ENCODE measurements at places on chromosomes 6 and 20.

- DNase-seq = no peak
These were observed 1334.5 kb upstream of the ADGRB3 start for GRCh38 chr6:67300430-67301040.

GRCh38 chr6:25017932-25018567, 82.3 kb upstream of the RIPOR2 start:
- peak; percentile 71 for DNase-seq

GRCh38 chr6:112087916-112088315, 525 bp downstream of the FAM229B start:
- DNase-seq = no peak

DNA sequence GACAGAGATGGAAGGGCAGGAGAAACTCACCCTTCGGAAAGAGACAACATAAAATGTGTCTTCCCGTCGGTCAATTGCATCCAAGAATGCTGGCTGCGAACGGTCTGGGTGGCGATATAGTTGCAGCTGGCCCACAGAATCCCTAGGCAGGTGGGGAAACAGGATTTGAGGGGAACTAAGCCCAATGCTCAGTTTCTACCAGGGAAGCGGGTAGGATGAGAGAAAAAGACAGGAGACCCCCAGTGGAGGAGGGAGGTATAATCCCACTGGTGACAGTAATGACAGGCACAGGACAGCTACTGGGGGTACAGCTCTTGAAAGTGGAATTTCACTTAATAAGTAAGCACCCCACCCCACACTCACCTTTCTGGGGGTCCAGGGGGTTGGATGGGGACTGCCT, 7.5 kb upstream of the TNXB start:
- DNase-seq = no peak

GRCh38 chr6:170575250-170575649, 9.2 kb downstream of the PDCD2 start:
- DNase-seq = no peak

DNA sequence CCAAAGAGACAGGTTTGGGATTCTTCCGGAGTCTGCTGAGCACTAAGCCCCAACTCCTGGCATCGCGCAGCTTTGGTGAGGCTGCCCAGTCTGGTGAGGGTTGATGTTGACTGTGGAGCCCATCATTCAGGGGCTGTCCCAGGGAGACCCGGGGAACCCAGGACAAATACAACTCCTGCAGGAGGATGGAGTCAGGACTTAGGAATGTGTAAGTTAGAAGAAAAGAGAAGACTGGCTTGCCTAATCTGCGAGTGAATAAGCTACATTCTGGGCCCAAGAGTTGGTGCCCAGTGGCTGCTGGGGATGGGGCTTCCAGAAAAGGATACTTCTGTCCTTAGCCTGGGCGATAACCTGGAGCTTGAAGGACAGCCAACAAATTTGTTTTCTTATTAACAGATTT, 47.9 kb downstream of the STK35 start:
- DNase-seq = no peak

GRCh38 chr20:44955270-44955669, 4.9 kb downstream of the TOMM34 start:
- no peak for DNase-seq

DNA sequence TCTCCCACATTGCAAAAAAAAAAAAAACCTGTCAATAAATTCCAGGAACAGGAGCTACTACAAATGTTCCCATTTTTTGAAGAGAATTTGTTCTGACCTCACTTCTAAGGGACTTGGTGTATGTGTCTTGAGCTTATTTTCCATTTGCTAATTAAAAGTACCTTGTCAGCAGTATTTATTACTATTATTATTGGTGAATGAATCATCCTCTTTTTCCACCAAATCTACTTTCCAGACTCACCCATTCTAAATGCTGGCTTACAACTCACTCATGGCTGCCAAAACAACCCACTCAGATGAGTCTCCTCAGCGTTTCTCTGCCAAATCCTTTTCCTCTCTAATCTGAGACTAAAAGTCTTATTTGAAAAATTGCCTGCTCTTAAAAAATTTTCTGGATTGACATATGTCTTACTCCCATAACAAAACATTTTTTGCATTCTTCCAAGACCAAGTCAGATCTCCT, 33.2 kb upstream of the TASP1 start:
- DNase-seq = no peak

GRCh38 chr6:26164120-26164505, 76.9 kb downstream of the HFE start:
- no peak for DNase-seq

DNA sequence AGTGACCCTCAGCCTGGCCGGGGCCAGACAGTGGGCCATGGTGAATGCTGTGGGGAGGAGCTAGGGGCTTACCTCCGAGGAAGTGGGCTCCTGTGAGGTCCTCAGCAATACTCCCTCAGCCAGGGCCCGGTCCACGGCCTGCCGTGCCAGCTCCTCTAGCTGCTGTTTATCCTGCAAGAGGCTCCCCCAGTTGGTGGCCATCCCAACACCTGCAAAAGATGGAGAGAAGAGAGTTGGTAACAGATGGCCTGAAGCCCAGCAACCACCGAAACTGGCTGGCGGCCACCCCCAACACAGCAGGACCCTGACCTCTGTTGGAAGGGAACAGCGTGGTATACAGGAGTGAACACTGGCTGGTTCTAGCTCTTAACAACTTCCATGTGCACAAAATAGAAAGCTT, 4.0 kb downstream of the GSS start:
- DNase-seq = no peak

- DNase-seq = no peak
These were observed 117.3 kb downstream of the ARHGAP18 start for GRCh38 chr6:129592516-129593232.

DNA sequence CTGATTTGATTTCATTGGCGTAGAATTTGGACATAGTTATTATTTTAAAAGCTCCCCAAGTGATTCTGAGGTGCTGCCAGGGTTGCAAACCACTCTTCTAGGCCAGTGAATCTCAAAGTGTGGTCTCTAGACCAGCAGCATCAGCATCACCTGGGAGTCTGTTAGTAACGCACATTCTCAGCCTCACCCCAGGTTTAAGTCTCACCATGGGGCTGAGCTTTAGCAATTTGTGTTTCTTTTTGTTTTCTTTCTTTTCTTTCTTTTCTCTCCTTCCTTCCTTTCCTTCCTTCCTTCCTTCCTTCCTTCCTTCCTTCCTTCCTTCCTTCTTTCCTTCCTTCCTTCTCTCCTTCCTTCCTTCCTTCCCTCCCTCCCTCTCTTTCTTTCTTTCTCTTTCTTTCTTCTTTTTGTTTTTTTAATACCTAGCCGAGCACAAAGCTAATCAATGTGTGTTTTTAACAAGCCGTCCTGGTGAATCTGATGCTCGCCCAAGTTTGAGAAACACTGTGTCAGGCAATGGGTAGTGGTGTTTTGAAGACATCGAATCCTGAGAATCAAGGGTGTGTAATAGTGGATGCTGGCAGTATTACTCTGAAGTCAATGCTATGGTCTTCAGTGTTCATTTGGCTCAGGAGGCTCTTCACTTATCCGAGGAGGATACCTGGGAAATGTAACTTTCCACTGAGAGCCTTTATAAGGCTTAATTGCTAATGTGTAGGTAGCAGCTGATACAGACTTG, 104.9 kb downstream of the SLX4IP start:
- DNase-seq = no peak

DNA sequence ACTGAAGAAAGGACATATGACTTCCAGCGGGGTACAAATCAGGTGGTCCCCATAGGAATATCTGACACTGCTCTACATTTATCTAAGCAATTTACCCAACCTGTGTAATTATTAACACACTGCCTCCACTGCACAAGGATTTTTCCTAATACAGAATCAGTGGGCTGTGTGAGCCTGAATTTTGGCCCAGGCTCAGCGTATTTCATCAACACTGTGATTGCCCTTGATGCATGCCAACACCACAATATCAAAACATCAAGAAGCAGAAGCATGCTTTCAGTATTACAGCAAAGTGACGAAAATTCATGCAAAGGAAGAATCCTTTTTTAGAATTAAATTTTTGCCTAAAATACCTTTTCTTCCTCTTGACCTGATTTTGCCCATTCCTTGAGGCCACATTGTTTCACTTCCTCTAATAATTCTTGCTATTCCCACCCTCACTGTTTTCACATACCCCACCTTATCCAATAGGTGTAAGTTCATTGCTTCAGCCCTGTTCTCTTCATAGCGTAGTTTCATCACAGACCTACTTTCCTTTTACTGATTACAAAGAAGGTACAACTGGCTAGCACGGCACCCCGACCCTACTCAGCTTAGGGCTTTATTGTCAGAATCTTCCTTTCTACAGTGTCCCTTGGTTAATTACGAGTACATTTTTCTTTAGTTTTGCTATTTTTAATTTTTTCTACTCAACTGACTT, 83.7 kb upstream of the PTCHD4 start:
- DNase-seq = no peak

- DNase-seq = peak; percentile 89
These were observed 38.4 kb upstream of the ARHGAP18 start for GRCh38 chr6:129748212-129748900.

- peak; percentile 45 for DNase-seq
These were observed 546 bp upstream of the KLHL32 start for GRCh38 chr6:96923871-96924493.

DNA sequence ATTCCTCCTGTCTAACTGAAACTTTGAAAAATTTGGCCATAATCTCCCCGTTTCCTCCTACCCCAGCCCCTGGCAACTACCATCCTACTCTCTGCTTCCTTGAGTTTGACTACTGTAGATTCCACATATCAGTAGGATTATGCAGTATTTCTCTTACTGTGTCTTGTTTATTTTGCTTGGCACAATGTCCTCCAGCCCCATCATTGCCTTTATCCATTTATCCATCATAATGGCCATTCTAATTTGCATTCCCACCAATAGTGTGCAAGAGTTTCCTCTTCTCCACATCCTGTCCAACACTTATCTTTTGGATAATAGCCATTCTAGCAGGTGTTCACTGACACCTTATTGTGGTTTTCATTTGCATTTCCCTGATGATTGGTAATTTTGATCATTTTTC, 202.3 kb downstream of the THBS2 start:
- no peak for DNase-seq

Measured in GM12864 (cell line).